ENCODE measurements at places on chromosomes 11 and 22.

DNA sequence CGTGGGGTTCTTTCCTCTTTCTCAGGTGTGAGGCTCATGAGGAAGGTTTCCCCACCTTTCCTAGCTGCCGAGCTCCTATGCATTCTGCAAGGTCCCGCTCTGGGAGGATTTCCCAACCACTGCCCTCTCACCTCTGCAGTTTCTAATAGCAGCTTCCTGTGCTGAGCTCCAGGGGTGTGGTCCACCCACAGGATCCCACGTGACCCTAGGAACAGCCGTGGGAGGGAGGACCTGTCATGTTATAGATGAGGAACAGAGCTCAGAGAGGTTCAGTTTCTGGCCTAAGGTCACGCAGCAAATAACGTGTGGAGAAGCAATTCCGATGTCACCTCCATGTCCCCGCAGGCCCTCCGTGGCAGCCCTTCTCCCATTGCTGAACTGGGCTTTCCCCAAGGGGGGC is 38.5 kb downstream of the FLRT1 start:
- DNase-seq = no peak

- DNase-seq = no peak
Observed at GRCh38 chr11:63132985-63133775, 10.8 kb downstream of the SLC22A24 start.

- peak; percentile 6 for DNase-seq
Observed at GRCh38 chr11:15800111-15800800, 556.1 kb downstream of the SOX6 start.

GRCh38 chr11:119019996-119020395 is 1.4 kb downstream of the TRAPPC4 start:
- no peak for DNase-seq

DNA sequence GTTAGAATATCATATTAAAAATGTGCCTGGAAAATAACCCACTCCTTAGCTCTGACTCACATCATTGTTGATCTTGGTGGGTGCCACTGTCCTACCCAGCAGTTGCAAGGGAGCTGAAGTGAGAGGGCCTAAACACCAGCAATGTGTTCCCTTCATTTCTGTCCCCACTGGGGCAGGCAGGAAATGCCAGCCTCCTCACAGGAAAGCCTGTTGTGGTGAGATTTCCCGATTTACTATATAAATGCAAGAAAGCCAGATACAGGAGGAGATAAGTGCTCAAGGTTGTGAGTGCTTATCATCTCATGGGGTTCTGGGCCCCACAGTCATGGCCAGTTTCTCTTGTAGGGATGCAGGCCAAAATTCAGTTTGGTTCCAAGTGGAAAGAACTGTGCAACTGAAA is 15.8 kb upstream of the FLI1 start:
- no peak for DNase-seq

GRCh38 chr22:24054356-24054755 is 43.3 kb downstream of the CABIN1 start:
- no peak for DNase-seq

DNA sequence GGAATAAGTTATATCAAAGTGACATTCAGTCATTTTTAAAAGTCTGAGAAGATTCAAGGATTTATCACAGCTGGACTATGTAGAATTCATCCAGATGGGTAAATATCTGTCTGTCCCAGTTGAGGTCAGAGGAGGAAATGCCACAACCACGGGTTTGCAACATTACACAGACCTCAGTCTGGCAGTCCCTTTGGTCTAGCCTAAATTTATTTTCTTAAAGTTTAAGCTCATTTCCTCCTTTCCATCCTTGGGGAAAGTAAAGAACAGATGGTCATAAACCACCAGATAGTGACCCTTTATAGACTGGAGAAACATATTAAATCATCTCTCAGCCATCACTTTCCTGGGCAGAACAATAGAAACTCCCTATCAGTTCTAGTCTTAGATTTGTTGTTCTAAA is 238.4 kb upstream of the DDI1 start:
- DNase-seq = no peak

DNA sequence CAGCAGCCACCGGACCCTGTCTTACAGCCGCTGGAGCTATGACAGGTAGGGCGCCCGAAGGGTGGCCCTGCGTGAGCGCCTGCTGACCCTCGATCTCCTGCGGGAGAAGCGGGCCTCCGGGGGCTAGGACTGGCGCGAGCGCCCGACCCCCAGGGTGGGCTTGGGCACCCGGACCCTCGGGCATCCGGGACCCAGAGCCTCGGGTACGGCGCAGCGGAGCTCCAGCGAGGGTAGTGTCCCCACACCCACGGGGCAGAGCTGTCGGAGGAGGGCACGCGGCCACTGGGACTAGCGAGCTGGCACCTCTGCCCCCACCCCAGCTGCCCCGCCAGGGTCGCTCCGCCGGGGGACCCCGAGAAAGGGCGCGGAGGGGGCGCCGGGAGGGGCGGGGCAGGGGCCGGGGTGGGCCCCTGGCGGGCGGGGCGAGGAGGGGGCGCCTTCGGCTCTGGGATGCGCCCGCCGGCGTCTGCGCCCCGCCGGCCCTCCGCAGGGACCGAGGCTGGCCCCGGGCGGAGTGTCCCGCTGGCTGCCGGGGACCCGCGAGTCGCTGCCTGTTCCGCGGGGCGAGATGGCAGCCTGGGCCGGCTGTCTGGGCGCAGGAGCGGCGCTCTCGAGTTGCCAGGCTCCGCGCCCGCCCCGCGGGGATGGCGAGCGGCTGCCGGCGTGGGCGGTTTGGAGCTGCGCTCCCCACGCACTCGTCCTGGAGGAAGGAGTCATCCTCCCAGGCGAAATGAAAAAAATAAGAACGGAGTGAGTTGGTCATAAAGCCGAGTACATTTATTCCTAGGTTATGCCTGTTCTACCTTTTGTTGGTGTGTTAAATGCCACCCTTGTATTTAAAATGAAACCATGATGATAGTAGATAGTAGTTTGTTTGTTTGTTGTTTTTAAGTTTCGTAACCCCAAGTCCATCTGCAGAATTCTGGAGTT is 32.4 kb downstream of the EIF3F start:
- no peak for DNase-seq

DNA sequence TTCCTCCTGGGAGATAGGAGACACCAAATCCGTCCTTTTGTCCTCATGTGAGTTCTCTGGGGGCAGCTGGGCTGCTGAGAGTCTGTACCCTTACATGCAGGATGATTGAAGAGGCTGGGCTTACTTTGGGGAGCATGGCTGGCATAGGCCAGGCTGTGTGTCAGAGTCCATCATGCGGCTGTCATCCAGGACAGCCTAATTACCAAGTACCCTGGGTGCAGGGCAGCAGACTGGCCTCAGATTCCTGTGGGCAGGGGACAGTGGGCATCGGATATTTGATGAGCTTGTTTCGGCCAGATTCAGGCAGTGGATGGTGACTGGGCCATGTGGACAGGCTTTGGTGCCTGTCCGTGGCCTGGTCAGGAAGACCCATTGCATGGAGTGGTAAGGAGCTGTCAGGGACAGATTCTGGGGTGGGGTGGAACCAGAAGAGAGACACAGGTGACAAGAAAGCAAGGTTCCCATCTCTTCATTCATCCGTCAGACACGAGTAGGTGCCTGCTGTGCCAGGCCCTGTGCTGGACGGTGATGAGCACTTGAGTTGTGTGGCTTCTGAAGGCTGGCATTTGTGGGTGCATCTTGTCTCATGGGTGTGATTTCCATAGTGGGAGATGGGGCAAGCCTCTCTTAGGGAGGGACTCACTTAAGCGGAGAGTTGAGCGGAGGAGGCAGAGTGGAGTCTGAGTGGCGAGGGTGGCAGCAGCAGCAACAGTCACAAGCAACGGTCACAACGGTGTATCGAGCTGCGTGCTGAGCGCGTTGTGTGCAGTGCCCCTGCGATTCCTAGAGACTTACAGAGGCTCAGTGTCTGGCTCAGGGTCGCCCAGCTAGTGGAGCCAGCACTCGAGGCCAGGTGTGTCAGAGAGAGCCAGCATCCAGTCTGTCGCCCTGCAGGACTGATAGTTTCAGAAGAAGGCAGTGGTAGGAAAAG is 48.7 kb downstream of the TBC1D22A start:
- no peak for DNase-seq

DNA sequence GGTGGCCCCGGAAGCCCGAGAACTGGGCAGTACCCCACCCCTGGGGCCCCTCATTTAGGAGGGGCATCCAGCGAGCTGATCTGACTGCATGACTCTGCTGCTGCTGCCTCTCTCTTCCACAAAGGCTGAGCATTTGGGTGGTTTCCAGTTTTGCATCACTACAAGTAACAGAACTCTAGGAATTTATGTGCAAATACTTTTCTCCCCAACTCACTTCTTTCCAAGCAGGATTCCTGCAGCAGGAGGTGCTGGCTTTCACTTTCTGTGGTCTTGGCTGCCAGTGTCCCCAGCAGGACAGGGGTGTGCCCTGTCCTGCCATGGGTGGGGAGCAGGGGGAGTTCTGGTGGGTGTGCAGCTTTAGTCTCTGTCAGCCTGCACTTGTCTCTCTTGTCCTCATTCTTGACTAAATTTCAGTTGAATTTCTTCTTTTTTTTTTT is 21.2 kb downstream of the UPB1 start:
- DNase-seq = peak; percentile 61

GRCh38 chr11:41175304-41175972 is 284.0 kb downstream of the LRRC4C start:
- no peak for DNase-seq

DNA sequence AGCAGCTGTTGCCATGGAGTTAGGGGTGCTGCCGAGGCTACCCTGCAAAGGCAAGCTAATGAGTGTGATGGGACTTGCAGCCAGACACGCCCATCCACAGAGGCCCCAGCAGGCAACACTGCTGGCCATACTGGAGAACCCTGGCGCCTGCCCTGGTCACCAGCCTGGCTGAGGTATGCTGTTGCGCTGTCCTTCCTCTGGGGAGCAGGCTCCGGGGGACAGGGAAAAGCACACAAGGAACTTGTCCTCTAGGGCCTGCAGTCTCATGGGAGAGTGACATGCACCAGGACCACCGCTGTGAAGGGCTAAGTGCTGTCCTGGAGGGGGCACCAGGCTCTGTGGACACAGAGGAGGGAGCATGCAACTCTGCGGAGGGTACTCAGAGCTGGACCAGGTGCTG is 35.8 kb downstream of the TOM1 start:
- DNase-seq = no peak

DNA sequence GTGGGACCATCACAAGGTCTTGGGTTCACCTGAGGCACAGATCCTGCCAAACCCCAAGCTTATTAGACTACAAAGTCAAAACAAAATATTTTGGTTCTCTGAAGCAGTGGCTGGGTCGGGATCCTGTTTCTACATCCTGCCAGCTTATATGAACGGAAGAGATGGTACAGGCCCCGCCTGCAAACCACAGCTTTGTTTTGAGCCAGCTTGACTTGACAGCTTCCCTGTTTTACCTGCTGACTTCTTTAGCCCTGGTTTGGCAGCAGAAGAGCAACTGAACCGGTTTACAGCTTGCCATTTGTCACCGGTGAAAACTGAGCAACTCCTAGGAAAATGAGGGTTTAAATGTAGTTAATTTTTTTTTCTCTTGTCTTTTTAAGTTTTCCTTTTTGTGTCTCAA is 11.4 kb downstream of the PACS1 start:
- no peak for DNase-seq

Data from RCC 7860 (cell line).